ENCODE measurements at places on chromosomes 3 and 15. TPM values are rescaled to one million over a fixed set of nuclear protein-coding genes. Genes with fewer than 3 reads are reported as not detected.
A peak's percentile ranks its signal among the peaks of the same experiment; 100 is the strongest.

GRCh38 chr3:20104167-20104661 is 64.0 kb downstream of the KAT2B start:
- DNase-seq = no peak

- no peak for DNase-seq
Measured at GRCh38 chr3:126436826-126437717, 38.6 kb downstream of the ZXDC start.

DNA sequence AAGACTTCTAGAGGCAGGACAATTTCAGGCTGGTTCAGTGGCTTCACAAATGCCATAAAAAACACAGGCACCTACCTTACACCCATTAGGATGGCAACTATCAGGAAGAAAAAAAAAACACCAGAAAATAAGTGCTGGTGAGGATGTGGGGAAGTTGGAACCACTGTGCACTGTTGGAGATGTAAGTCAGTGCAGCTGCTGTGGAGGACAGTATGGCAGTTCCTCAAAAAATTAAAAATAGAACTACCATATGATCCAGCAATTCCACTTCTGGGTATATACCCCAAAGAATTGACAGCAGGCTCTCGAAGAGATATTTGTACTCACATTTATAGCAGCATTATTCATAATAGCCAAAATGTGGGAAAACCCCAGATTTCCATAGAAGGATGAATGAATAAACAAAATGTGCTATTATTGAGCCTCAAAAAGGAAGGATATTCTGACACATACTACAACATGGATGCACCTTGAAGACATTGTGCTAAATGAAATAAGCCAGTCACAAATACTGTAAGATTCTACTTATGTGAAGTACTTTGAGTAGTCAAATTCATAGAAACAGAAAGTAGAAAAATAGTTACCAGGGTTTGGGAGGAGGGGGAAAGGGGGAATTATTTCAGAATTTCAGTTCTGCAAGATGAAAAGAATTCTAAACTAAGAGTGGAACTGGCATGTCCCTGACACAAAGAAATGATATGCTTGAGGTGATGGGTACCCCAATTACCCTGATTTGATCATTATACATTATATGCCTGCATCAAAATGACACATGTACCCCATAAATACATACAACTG is 40.9 kb downstream of the NR1D2 start:
- no peak for DNase-seq

- DNase-seq = no peak
Measured at GRCh38 chr3:120421926-120422325, 28.9 kb downstream of the FSTL1 start.

- DNase-seq = no peak
Measured at GRCh38 chr15:70873232-70874054, 18.8 kb downstream of the THAP10 start.

GRCh38 chr3:151933234-151933853 is 59.9 kb downstream of the SUCNR1 start:
- no peak for DNase-seq

GRCh38 chr3:120516136-120516535 is 65.3 kb upstream of the FSTL1 start:
- no peak for DNase-seq

GRCh38 chr15:41133454-41133853 is 17.4 kb upstream of the INO80 start:
- no peak for DNase-seq

DNA sequence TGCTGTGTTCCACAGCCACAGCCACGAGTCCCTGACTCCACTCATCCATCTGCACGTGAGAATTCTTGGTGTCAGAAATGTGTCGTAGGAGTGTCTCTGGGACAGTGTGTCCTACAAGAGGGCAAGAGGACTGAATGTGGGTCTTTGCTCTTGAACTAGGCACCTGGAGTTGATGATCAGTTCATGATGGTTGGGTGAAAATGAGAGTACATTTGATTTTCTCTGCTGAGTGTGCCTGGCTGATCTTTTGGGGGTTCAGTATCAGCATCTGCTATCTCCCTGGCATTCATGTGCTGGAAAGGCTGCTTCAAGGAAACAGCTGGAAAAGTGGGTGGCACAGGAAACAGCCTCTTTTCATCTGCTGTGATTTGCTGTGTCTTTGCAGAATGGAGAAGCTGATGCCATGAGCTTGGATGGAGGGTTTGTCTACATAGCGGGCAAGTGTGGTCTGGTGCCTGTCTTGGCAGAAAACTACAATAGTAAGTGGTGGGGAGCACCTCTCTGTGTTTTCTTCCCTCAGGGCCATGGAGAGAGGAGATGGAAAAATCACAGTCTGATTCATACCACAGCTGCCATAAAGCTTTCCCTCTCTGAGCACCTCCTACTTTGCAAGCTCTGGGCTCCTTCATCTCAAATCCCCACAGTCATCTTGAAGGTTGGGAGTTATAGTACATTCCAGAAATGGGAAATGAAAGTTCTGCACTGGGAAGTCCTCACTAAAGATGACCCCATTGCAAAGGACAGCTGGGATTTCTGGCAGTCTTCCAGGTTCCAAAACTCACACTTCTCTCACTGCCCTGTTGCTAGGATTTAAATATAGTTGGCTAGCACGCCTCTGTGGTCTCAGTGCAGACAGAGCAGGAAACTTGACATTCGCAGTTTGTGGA is 17.8 kb downstream of the TF start:
- no peak for DNase-seq

GRCh38 chr3:65439641-65440284 is 599.0 kb downstream of the MAGI1 start:
- peak; percentile 69 for DNase-seq

DNA sequence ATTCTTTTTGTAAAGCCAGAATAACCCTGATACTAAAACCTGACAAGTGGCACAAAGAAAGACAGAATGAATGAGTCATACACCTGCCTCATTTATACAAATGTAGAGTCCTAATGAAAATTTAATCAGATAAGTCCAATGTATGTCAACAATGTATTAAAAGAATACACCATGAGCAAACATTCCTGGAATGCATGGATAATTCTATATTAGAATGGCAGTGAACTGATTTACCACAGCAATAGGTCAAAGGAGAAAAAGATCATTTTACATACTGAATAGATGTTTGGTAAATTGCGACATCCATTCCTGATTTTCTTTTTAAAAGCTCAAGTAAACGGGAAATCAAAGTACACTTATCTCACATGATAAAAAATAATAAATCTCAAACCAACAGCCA is 11.2 kb upstream of the LOXL1 start:
- no peak for DNase-seq

The PLA2G4D gene
- total RNA-seq = not detected

The RTP4 gene
- total RNA-seq = 0.26 TPM

The GOLGA6B gene
- total RNA-seq = 0.18 TPM

The CISH gene
- total RNA-seq = 0.53 TPM

The ST6GAL1 gene
- 6.8 TPM for total RNA-seq
